ENCODE measurements at places on chromosomes 11 and 22.

DNA sequence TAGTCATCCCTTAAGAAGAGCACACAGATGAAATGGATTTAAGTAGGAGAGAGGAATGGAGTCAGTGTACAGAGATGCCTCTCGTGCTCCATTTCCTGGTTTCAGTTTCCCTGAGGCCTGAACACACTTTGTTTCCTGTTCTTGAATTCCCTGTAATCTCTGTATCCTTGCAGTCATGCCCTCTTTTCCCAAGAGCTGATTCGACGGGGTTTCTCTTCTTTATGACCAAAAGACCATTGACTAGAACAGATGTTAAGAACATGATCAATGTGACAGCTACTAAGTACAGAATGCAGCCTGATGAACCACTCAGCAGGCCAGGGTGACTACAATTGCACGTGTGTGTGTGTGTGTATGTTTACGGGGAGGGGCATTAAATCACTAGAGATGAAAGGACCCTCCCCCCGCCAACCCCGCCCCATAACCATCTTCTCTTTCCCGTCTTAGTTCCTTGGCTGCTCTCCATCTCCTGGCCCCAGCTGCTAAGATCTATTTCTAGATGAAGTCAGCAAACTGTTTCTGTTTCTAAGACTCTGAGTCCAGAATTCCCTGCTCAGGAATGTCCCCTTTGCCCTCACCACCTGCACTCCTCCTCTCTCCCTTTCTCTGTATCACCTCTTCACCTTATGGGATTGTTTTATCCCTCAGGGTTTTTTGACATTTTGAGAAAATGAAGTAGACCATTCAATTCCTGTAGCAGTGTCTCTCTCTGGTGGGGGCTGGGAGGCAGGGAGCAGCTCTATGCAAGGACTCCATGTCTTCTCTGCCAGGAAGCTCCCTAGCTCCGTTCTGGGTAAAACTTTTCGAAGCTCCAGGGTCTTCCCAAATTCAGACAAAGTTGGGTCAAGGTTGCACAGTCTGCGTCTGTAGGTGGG, 26.0 kb downstream of the SLC22A6 start:
- peak; percentile 69 for DNase-seq

GRCh38 chr22:25564979-25565677, 653 bp downstream of the GRK3 start:
- peak; percentile 10 for DNase-seq

DNA sequence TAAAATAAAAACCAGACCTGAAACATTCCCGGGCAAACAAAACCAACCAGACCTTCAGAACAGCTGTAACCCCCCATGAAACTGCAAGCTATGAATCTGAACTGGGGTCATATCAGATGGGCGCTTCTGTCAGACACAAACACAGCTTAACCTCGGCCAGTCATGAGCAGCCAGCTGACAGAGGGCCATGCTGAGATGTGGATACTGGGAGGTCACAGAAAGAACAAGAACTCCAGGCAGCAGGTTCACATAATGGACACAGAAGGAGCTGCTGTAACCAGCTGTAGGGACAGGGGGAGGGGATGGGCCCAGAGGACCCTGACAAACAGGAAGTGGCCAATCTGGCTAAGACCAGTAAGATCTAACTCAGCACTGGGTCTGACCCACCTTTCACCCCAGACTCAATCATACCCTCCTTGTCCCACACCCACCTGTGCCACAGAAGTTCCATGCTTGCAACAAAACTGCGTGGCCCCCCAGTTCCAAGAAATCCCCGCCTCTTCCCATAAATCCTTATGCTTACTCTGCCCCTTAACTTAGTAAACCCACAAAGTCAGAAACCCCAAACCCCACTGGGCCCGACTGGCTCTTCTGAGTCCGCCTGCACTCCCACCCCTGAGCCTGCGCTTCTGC, 4.0 kb downstream of the APOL4 start:
- no peak for DNase-seq

DNA sequence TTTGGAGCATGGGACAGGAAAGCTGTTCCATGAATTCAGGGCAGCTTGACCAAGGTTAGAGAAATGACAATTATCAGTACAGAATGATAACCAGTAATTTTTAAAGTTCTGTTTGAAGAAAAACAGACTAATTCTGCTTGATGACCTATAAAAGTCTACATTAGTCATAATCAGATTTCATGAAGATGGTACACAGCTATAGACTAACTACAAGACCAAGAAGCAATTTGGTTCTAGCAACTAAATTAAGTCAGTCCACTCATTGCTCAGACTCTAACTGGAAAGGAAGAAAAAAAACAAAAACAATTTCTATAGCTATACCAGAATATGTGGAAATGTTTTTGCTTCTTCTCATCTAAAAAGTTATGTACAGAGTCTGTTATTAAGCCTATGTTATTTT, 24.9 kb downstream of the MRTFA start:
- no peak for DNase-seq

DNA sequence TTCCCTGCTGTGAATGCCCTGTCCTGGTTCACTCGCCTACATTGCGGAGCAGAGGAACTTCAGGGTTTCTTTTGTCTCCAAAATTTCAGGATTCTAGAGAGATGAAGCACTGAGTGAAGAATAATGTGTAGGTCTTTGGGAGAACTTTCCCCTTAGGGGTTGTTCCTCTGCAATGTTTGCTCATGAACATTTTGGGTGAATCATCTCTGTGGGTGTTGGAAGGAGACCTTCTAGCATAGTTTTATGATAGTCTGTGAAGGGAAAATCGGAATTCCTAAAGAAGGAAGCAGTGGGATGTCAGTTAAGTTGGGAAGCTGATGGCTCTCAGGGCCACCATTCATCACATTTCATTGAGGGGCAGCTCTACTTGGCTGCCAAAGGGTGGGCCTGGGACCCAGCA, 64.8 kb downstream of the MIAT start:
- DNase-seq: no peak

DNA sequence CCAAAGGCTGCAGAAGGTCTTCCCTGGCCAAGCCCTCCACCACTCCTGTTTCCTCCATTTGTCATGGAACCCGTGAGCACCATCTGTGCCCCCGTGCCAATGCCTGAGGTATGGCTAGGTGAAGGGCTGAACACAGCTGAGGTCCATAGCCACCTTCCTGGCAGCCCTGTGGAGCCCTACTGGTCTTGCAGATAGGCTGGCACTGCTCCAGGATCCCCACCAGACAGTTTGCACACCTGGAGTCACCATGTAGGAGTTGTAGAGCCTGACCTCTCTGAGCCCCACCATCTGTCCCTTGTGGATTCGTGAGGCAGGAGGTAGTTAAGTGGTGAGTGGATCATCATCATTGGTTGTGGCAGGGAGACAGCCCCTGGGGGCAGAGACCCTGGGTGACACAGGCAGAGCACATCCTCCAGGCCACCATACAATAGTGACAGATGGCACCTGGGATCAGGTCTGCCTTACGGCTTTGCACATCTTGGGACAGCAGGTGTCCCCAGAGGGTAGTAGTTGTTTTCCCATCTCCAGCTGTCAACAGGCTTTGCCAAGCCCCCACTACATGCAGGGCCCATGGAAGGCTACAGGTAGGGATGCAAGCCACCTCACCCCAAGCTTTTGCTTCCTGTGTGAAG, 52.5 kb upstream of the SUSD2 start:
- DNase-seq: no peak

DNA sequence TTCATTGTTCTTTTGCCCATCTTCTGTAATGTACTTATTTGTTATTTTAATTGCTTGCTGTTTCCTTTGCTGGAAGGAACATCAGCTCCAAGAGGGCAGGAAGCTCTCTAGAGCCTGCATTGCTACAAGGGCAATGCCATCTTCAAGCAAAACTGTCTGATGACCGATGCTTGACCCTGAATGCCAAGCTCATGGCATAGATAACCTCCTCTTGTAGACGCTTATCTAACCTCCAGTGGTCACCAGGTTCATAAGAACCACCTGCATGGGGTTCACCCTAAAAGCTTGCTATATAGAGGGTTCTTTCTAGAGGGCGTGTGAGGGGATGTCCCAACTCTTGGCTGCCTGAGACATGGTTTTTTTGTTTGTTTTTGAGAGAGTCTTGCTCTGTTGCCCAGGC, 16.5 kb downstream of the FADS3 start:
- DNase-seq: no peak

- DNase-seq: no peak
These were observed 6.9 kb downstream of the BCR start for GRCh38 chr22:23187211-23187610.

- no peak for DNase-seq
These were observed 71.2 kb downstream of the PIWIL4 start for GRCh38 chr11:94638301-94638901.
